ENCODE measurements at places on chromosomes 6 and 20.

GRCh38 chr6:137767911-137768690 lies 99.0 kb upstream of the TNFAIP3 start:
- no peak for DNase-seq

DNA sequence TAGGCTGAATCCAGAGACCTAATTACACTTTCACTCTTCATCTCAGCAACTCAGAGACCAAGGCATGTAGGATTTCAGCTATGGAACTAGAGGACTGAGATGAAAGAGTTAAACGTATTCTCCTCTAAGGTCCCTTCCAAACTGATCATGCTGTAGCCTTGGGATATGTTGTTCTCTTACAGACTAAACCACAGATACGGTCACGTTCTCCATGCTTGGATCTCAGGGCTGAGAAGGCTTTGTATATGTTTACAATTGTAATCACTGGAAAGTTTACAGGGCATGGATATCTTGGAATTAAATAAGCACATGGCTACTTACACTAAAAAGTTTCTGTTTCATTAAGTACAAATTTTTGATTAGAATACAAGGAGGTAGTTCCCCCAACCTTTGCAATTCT lies 50.1 kb downstream of the PKIB start:
- no peak for DNase-seq

DNA sequence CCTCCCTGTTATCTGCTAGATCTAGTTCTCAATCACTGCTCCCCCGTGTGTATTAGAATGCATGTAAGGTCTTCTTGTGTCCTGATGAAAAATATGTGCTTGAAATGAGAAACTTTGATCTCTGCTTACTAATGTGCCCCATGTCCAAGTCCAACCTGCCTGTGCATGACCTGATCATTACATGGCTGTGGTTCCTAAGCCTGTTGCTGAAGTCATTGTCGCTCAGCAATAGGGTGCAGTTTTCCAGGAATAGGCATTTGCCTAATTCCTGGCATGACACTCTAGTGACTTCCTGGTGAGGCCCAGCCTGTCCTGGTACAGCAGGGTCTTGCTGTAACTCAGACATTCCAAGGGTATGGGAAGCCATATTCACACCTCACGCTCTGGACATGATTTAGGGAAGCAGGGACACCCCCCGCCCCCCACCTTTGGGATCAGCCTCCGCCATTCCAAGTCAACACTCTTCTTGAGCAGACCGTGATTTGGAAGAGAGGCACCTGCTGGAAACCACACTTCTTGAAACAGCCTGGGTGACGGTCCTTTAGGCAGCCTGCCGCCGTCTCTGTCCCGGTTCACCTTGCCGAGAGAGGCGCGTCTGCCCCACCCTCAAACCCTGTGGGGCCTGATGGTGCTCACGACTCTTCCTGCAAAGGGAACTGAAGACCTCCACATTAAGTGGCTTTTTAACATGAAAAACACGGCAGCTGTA lies 73.4 kb downstream of the PTPN1 start:
- no peak for DNase-seq

DNA sequence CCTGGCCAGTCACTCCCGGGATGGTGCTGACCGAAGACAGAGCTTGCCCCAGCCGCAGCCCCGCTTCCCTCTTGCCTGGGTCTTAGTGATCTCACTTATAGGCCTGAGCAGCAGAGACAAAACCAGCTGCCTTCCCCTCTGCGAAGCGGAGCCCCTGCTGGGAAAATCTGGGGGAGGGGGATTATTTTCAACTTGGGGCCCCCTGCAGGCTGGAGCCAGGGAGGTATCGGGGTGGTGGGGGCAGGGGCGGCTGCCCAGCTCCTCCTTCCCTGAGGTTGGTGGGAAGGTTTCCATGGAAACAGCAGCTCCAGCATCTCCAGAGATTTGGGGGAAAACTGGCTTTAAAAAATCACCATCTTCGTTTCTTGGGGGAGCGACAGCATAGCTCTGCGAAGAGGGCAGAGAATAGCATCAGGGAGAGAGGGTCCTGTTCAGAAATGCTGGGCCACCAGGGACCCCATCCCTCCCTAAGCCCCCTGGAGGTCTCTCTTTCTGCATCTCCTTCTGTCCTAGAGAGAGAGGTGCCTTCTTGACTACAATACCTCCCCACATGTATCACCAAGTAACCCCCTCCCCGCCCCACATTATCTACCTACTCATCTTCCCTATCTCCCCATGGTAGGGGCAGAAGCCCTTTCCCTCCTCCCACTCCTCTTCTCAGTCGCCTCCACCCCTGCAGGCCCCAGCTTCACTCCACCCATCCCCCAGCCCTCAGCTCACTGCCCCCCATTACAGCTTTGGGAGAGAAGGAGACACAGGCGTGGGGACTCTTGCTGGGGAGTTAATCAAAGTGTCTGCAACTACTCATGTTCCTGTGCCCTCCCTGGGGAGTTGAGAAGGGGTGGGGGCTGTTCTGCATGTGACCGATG lies 88.4 kb upstream of the CCDC167 start:
- DNase-seq: no peak

DNA sequence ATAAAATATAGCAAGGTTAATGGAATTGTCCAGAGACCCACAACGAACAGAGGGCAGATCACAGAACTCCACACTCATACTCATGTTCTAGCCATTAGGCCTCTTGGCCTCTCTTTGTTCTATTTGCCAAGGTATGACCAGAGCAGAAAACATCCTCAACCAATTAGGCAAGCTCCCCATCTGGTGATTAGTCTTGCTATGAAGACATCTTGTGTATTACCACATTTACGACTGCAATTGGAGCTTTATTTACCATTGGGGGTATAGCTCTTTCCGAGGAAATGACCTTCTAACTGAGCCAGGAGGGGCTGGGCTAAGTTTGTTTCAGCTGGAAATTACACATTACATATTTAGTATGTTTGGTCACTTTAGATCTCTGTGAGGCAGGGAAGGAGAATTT lies 593.9 kb downstream of the CD109 start:
- no peak for DNase-seq

DNA sequence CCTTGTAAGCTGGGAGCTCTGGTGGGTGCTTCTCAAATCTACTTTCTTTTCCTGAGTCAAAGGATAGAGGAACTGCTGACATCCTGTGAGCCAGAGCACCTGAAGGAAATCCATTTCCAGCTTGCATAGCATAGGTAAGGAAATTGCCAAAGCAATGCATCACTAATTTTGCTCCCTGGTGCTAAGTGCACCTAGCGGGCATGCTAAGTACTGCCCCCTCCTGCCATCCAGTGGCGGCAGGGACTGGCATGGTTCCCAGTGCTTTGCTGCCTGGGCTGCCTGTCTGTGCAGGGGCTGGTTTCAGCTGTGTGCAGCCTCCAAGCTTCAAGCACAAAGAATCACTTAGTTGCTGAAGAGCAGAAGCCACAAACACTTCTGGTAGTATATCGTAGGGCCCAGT lies 63.9 kb downstream of the FARS2 start:
- no peak for DNase-seq

GRCh38 chr20:49724408-49725223 lies 10.9 kb upstream of the B4GALT5 start:
- DNase-seq: no peak

GRCh38 chr20:59247731-59248684 lies 52.4 kb upstream of the EDN3 start:
- no peak for DNase-seq

GRCh38 chr20:57829805-57830514 lies 120.1 kb upstream of the PMEPA1 start:
- no peak for DNase-seq

- DNase-seq: no peak
Observed at GRCh38 chr6:87913974-87914373, 133.7 kb upstream of the SPACA1 start.

GRCh38 chr20:54431156-54431944 lies 44.0 kb upstream of the DOK5 start:
- no peak for DNase-seq

DNA sequence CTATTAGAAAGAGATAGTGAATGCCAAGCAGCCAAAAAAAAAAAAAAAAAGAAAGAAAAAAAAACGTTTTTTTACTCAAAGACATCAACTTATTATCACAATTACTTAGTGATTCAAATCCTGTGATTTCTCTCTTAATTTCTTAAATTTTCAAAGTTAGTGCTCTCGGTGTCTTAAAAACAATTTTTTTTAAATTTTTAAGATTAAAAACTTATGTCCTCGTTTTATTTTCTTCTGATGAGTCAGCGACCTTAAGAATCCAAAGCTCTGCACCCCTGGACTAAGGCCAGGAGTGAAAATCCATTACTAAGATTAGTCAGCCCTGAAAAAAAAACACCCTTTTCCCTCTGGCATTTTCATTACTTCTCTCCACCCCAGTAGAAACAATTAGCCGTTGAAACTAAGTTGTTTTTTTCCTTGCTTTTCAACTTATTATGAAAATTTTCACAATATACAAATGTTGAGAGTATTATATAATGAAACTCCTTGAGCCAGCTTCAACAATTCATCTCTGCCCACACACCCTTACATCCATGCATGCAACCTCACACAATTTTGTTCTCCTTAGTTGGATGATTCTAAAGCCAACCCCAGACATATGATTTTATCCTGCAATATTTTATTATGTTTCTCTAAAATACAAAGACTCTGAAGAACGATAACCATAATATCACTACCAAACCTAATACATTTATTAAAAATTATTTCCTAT lies 85.6 kb upstream of the CARMIL1 start:
- no peak for DNase-seq

DNA sequence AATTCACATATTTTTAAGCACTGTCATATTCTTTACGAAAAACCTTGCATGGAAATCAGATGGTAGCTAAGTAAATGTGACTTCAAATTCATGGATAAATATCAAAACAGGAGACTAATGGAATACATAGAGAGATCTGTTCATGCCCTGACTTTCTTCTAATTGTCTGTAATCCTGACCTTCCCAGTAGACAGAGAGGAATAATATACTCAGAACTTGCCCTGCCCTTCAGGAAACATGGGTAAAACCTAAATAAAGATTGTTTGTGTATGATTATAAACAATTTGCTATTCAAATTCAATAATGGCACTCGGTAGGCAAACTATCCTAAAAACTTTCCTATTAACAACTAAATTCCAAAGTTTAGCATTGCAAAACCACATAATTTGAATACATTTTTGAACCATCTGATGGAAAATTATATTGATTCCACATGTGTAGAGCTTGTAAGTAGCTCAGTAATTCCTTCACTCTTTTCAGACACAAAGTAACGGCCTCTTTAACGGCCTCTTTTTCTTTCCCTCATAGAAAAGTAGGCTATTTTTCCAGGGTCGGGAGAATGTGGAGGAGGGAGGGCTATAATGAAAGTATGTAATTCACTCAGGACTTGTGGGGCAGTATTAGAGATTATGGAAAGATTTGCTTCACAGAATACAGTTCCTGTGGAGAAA lies 227.6 kb downstream of the ALDH8A1 start:
- no peak for DNase-seq

DNA sequence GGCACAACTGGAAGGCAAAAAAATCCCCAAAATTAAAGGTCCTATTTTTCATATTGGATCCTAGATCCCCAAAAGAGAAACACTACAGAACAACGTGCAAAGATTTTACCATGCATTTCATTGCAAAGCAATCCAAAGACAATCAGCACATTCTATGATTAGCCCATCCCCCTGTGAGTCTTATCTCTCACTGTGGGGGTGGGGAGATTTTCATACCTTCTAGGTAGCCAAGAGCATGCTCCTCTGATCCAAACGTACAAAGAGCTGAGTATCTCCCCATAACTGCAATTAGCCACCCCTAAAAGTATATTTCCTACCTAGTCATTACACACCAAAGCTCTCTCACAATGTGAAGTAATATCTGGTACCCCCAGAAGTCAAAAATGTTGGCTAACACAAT lies 22.2 kb upstream of the ENTPD6 start:
- no peak for DNase-seq

DNA sequence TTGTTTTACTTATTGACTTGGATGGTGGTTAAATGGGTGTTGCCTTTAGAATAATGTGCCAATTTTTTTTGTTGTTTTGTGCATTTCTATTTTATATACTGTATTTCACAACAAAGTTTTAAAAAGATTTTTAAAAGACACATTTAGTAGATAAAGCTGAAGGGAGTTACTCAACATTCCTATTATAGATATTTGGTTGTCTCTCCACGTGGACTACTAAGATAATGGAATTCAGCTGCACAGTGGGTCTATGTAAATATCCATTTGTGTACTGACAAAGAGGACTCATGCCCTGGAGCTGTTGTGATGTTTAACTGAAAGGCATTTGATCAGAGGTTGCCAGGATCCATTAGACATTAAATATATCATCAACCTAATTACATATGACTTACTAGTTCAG lies 23.2 kb upstream of the FAM135A start:
- no peak for DNase-seq

- no peak for DNase-seq
Observed at GRCh38 chr6:35427851-35428321, 24.3 kb upstream of the FANCE start.

GRCh38 chr6:170545405-170545804 lies 7.7 kb downstream of the PSMB1 start:
- DNase-seq: no peak

- no peak for DNase-seq
Observed at GRCh38 chr20:54716790-54717189, 241.4 kb downstream of the DOK5 start.

GRCh38 chr6:168372889-168373288 lies 53.3 kb upstream of the DACT2 start:
- DNase-seq: no peak

DNA sequence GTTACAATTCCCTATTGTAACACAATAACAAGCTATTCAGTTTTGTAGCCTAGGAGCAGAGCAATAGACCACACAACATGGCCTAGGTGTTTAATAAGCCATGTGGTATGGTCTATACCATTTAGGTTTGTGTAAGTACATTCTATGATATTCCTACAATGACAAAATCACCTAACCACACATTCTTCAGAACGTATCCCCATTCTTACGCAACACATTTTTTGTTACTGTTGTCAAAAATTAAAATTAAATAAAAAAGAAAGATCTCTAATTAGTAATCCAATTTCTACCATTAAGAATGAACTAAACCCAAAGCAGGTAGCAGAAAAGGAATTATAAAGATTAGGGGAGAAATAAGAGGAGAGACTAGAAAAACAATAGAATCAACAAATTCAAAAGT lies 44.0 kb downstream of the RANBP9 start:
- no peak for DNase-seq

DNA sequence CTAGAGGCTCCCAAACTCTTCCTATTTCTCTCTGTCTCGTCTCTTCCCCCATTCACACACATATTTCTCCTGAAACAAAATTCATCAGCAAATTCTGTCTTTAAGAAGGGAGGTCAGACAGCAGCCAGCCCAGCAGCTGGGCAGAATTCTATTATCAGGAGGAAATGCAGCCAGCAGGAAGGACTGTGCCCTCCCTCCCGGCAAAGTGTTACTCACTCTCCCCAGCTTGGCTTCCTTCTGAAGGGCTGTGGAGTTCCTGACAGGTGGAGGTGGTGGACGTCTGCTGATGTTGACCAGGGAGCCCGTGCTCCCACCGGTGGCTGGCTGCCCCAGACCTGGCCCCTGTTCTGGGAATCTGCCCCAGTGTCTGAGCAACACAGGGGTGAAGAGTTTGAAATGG lies 37.3 kb downstream of the KCNB1 start:
- no peak for DNase-seq

DNA sequence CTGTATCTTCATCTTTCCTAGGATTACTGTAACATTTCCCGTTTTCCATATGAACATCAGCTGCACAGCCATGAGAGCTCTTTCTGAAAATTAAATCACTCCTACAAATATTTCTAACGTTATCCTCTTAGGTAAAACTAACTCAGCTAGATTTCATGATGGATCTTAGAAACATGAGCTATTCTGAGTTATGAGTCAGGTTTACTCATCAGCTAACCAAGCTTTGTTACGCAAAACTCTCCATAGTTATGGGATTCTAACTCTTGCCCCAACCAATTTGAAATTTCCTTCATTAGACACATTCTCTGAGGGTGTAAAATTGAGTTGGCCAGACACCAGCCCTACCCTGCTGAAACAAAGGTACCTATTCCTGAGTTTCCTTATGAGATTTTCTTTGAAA lies 14.0 kb downstream of the DEFB110 start:
- DNase-seq: no peak
